Natural killer cell (primary cell): ENCODE measurements at places on chromosomes 11 and 22. TPM values are rescaled to one million over a fixed set of nuclear protein-coding genes. Genes with fewer than 3 reads are reported as not detected.

DNA sequence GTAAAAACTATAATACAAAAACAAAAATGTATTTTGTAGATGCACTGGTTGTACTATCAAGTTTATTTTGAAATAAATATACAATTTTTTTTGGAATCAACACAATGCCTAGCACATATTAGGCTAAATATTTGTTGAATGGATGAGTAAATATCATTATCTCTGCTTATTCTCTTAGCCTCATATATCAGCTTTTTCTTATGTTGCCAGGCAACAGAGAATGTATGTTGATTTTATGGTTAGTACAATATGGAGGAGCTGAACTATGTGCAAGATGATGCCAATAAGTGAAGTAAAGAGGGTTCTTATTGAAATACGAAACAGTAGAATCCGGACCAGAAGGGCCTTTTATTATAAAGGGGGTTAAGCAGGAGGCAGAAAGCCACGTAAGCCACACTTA is 94.9 kb downstream of the FAR1 start:
- H3K27ac ChIP-seq = no peak overlapping the region
- no peaks in the 10 kb centered on the region for H3K36me3 ChIP-seq
- H3K27me3 ChIP-seq = no peaks in the 10 kb centered on the region
- H3K4me3 ChIP-seq = no peak overlapping the region
- DNase-seq = no peak
- H3K4me1 ChIP-seq = no peaks in the 10 kb centered on the region

- DNase-seq = no peak
- no peak overlapping the region for H3K4me3 ChIP-seq
- H3K27ac ChIP-seq = no peak overlapping the region
- H3K27me3 ChIP-seq = peaks cover 6% of the 10 kb centered on the region
These were observed 3.3 kb downstream of the TSPAN4 start for GRCh38 chr11:845872-846495.

The OR52A1 gene
- not detected for total RNA-seq

- H3K4me3 ChIP-seq = no peak overlapping the region
- peaks cover 30% of the 10 kb centered on the region for H3K4me1 ChIP-seq
- no peaks in the 10 kb centered on the region for H3K36me3 ChIP-seq
- no peak for DNase-seq
- H3K27me3 ChIP-seq = no peaks in the 10 kb centered on the region
These were observed 50.0 kb upstream of the CLDN5 start for GRCh38 chr22:19574247-19574646.

- H3K36me3 ChIP-seq = no peaks in the 10 kb centered on the region
- H3K27me3 ChIP-seq = no peaks in the 10 kb centered on the region
- DNase-seq = no peak
- no peak overlapping the region for H3K27ac ChIP-seq
These were observed 345.9 kb downstream of the MIAT start for GRCh38 chr22:27003297-27003696.
